Breast epithelium (tissue), 4 donors: ENCODE measurements at places on chromosomes 3 and 15. TPM values are rescaled to one million over a fixed set of nuclear protein-coding genes. Genes with fewer than 3 reads are reported as not detected.

Gene CFAP161
- total RNA-seq, result 1.0 TPM

Gene SPTBN5
- 2.0 TPM for total RNA-seq

Gene TUSC2
- 25.9 TPM for total RNA-seq

Gene MCF2L2
- 0.64 TPM for total RNA-seq

DNA sequence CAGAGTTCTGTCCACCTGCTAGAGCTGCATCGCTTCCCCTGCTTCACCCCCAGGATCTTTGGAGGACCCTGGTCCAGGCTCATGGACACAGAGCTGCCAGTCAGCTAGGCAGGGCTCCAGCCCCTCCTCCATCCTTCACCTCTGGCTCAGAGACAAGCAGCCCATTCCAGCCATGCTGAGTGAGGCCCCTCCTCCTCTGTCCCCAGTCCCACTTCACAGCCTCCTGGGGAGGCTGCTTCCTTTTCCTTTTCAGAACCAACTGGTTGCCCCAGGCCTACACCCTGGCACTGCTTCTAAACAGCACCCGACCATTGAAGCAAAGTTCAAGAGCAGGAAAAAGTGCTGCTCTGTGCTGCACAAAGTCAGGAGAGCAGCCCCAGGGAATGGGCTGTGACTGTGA, 22.2 kb downstream of the IQSEC1 start:
- DNase-seq, result no peak

GRCh38 chr3:187902936-187903335, 157.7 kb upstream of the BCL6 start:
- DNase-seq, result no peak

GRCh38 chr3:15164340-15164739, 41.7 kb upstream of the CAPN7 start:
- DNase-seq, result no peak

DNA sequence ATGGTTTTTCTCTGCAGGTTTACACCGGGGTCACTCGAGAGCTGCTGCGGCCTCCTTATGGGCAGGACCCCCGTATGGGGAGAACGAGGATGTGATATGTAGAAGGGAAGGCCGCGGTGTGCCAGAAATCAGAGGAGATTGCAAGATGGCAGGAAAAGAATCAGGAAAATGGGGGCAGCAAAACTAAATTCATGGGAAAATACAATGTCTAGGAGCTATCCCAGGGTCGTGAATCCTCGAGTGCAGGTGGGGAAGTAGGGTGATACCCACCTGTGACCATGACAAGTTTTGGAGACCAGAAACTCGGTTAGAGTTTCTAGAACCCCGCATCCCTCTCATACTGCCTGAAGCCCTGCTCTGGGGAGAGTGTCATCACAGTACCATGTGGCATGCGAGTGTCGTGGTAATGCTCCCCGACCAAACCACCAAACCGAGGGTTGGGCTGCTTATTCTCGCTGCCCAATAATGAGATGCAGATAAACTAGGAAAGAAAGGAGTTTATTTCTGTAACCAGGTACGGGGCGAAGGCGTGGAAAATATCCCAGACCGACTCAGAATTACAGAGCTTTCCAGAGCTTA, 781 bp downstream of the TRNT1 start:
- DNase-seq, result no peak

DNA sequence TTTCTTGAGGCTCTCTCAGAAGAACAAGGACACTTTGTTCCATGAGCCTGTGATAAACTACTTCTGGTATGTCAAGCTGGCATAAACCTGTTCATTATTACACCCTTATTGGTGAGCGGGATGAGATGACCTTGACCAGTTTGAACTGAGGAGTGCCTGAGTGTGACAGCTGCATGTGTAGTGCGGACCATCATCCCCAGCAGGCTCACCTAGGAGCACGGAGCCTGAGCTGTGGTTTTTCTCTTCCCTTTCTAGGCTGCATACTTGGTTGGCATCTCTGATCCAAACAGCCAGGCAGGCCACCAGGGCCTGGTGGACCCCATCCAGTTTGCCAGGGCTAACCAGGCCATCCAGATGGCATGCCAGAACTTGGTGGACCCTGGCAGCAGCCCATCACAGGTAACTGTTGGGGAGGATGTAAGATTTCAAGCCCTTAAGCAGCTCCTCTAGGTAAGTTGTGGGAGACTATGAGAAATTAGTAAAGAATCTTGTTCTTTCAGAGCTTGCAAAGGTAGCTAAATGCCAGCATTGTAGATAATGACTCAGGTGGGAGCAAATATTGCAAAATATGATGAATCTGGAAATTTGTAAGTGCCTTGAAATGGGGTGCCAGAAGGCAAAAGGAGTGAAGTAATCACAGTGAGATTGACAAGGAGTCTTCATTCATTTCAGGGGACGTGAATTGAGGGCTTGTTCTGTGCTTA, 288.9 kb upstream of the TPM1 start:
- no peak for DNase-seq

GRCh38 chr3:43436507-43437140, 150.3 kb downstream of the SNRK start:
- DNase-seq, result no peak

DNA sequence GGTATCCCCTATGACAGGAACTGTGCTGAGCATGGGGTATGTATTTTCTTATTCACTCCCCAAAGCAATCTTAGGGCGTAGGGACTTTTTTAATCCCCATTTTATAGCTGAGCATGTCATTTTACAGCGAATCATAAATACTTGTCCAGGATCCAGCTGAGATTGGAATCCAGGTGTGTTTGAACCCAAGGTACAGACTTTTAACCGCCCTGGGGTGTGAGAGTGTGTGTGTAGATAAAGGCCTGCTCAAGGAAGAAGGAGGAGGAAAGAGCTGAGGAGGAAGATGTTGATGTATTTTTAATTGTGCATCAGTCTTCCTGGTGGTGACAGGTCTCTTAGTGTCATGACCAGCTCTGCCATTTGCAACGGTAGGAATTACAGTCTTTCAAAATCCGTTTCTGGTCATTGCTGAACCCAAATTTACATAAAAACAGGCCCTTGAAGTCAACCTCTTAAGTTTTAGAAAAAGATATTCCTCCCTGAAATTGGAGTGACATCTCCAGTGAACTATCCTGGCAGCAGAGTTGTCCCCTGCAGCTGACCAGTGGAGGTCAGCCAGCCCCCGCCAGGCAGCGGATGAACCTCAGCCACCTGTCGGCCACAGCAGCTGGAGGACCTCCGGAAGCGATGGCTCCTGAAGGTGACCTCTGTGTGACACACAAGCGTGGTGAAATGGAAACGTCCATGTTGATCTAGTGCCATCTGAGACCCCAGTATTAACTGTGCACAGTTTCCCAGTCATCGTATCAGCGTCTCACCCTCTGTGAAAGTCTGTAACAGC, 92.8 kb upstream of the MITF start:
- no peak for DNase-seq

GRCh38 chr3:10747341-10747740, 68.7 kb upstream of the SLC6A11 start:
- DNase-seq, result no peak

- DNase-seq, result no peak
Observed at GRCh38 chr15:36361351-36361870, 218.0 kb upstream of the CDIN1 start.

DNA sequence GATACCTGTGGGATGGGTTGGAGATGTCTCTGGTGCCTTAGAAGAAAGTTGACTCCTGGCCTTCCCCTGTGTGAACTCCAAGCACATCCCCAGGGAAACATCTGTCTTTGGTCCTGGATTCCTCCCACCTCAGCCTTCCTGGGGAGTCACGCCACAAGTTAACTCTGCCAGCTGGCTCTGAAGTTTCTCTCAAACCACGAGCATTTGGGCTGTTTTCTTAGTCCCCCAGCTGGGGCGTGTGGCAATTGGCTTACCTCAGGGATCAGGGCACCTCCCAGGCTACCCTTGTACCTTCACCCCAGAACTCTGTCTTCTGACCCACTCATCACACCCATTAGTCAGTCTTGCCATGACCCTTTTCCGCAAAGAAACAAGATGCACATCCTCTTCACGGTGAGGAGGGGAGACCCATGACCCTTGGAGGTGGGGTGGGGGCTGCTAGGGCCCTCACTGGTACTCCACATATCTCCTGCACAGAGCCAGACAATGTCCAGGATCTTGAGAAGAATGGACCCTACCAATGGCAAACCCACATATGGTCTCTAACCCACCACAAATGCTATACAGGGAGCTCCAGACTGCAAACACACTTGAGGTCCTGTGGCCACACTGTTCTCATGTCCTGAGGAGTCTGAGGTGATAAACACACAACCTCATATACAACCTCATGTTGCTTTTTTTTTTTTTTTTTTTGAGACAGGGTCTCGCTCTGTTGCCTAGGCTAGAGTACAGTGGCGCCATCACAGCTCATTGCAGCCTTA, 3.9 kb downstream of the NEIL1 start:
- DNase-seq, result no peak

DNA sequence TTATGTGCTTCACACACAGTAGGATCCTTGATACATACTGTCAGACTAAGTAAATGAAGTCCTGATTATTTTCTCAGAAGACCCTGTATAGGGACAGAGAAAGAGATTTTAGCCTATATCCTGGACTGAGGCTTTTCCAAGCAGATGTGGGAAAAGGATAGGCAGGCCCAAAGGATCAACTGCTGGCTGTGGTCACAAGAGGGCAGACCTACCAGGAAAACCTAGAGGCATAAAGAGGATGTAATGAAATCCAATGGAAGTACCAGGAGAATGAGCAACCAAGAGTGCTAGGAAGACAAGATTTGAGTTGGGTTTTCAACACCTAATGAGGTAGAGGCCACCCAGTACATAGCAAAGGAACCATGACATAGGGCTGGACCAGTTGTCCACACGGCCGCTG, 23.1 kb downstream of the DCLK3 start:
- no peak for DNase-seq

DNA sequence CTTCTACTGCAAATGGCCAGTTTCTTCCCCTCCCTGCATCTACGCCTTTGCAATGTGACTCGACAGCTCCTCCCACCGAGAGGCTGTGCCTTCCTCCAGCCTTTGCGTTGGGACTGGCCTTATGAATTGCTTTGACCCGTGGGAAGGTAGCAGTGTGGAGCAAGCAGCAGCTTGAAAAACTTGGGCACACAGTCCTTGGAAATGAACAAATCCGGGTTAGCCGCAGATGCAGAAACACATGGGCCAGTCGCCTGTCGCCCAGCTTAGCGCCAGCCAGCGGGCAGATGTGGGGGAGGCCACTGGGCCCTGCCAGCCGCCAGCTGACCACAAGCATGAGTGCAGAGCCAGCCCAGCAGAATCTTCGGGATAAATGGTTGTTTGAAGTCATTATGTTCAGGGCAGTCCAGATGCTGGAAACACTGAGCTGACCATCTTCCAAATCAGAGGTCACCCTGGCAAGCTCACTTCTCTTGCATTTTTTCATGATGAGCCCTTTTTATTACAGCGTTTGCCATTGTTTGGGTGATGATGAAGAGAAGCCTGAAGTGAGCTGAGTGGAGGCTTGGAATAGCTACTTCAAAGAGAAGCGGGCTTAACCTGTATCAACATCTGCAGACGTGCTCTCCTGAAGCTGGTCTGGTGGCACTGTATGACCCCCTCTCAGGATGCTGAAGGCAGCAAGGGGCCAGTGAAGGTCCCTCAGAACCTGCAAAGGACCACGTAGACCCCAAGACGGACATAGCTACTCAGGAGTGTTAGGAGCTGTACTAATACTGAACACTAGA, 9.8 kb downstream of the SELENOS start:
- DNase-seq, result no peak

DNA sequence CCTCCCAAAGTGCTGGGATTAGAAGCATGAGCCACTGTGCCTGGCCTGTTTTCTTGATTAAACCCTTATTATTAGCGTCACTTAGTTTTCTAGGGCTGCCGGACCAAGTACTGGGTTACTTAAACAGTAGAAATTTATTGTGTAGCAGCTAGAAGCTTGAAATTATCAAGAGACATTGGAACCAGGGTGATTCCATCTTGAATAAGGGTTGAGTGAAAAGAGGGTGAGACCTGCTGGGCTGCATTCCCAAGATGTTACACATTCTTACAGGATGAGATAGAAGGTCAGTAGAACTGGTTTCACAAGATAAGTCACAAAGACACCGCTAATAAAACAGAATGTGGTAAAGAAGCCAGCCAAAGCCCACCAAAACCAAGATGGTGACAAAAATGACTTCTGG, 18.6 kb upstream of the FSTL1 start:
- peak; percentile 64 for DNase-seq

GRCh38 chr3:193982258-193982659, 153.7 kb upstream of the HES1 start:
- peak; percentile 59 for DNase-seq

GRCh38 chr3:159378396-159379194, 576.7 kb downstream of the MFSD1 start:
- no peak for DNase-seq

- DNase-seq, result no peak
Observed at GRCh38 chr15:50176869-50177268, 5.1 kb upstream of the SLC27A2 start.

DNA sequence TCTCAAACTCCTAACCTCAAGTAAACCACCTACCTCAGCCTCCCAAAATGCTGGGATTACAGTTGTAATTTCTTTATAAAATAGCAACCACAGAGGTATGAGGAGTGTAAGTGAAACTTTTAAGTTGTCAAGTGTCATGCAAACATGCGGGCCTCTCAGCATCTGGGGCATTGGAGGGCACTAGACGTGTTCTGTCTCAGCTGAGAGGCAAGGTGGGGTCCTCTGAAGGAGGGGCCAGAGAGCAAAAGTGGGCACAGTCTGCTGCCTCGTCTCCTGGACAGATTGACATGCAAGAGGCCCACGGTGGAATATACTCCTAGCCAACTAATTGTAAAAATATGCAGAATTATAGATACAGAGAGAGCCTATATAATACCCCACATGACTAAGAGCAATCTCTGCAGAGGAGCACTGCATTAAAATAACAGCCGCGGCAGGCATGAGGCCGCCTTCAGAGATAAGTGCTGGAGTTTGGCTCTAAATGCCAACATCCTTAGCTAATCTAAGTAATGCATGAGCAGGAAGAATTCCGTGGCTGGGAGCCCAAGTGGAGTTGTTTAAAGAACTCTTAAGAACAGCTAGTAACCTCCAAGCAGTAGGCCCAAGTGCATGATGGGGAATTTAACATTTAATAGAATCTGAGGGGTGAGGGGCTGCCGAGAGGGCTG, 87.8 kb upstream of the RNU6-1 start:
- DNase-seq, result no peak

DNA sequence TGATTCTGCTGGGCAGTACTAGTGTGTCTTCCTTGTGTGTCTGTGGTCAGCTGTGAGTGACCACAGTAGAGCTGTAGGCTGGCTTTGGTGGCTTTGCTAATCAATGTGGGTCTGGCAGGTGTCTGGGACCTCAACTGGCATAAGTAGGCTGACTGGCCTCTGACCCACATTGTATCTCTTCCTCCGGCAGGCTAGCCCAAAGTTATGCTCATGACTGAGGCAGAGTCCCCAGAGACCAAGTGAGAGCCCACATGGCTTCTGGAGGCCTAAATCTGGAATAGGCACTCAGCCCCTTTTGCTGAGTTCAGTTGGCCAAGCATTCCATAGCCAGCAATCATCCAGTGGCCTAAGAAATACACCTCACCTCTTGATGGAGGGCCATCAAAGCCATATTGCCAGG, 289.1 kb upstream of the SUCLG2 start:
- no peak for DNase-seq
